ENCODE measurements at places on chromosomes 1 and 21.

DNA sequence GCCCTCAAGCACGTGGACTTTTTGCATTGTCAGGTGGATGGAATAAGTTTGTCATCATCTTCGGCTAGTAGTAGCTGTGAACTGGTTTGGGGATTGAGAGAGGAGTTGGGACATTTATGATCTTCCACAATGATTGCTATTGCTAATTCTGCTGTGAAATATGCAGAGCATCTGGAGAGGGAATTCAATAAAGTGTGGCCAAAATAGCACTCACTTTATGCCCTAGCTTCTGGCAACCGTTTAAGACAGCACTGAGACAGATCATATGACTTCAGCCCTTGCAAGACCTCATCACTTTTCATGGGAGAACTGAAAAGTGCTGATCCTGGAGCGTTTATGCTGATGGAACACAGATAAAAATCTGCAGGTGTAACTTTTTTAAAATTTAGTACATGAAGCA lies 360.8 kb downstream of the GPATCH2 start:
- DNase-seq: no peak

DNA sequence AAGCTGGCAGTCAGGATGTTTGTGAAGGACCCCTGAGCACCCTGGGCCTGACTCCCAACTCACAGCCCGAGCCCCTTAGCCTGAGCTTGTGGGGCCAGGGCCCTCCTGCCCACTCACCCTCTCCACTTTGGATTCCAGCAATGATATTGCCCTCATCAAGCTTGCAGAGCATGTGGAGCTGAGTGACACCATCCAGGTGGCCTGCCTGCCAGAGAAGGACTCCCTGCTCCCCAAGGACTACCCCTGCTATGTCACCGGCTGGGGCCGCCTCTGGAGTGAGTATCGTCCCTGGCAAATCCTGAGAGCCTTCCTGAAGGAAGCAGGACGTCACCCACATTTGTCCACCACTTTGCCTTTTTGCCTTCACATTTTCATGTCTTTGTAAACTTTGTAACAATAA lies 5.0 kb downstream of the CTRC start:
- DNase-seq: no peak

DNA sequence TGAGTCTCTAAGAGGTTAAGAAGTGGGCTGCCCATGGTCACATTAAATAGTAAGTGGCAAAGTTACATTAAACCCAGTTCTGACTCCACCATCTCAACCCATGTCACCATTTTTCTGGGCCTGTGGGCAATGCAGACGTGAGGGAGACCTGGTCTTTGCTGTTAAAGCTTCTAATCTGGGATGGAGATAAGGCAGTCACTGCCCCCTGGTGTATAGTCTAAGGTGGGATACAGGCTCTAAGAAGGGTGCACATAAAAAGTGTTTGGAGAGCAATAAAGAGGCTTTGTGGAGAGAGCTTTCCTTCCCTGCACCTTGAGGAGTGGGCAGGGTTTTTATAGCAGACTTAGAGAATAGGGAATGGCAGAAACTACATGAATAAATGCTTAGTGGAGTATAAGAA lies 141.3 kb downstream of the ROR1 start:
- DNase-seq: no peak

DNA sequence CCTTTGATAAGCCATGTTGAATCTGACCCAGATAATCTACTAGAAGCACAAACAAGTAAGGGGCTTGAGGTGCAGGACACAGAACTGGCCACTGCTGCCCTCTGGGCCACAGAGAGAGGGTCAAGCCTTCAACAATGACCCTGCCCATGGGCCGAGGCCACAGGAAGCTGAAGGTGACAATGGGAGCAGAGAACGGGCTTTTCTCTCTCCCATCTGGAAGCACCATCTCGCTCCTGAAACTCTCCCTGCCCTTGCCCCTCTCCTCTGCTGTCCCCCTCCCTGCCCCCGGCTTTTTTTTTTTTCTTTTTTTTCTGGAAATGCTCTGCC lies 133.1 kb upstream of the DUSP10 start:
- DNase-seq: no peak

GRCh38 chr1:226881515-226882185 lies 11.2 kb downstream of the PSEN2 start:
- no peak for DNase-seq

- no peak for DNase-seq
These were observed 2.5 kb downstream of the LIN9 start for GRCh38 chr1:226306425-226306824.

GRCh38 chr21:25961042-25961441 lies 209.5 kb downstream of the APP start:
- no peak for DNase-seq

DNA sequence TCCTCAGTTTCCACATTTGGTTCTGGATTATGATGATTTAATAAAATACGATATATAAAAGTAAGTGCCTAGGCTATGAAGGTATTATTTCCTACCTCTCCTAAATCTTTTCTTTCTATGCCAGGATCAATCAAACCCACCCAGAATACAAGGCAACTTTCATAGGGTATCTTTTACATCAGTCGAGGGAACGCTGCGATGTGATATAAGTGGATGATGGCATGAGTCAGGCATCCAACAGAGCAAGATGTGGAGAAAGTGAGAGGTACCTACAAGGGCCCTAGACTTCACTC lies 781 bp downstream of the TTLL7 start:
- no peak for DNase-seq

DNA sequence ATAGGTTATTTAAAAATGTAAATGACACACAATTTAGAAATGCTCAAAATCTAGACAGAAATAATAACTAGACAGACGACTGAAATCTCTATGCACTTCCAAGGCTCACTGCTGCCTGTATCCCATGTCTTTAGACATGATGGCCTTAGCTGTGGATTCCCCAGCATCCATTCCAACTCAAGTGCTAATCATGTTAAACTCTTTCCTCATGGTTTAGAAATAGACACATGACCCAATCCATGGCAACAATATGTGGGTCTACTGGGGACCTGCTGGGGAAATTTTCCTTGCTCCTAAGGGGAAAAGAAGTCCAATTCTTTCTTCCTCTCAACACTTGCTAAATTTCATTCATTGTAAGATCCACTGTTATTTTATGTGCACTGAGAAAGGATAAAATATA lies 188.5 kb downstream of the SLC45A1 start:
- no peak for DNase-seq

DNA sequence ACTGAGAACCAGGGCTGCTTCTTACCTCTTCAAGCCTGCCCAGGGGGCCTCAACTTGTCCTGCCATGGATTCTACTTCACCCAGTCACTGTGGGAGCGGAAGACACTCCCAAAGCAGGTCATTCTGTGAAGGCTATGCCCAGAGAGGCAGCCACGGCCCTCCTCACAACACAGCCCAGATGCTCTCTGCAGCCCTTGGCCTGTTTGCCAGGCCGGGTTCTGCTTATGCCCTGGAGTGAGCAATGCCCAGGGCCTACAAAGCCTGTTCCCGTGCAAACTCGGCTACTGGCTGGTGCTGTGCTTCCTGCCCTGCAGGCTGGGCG lies 33.8 kb upstream of the SLC30A1 start:
- no peak for DNase-seq

GRCh38 chr1:51526248-51526647 lies 7.2 kb upstream of the EPS15 start:
- DNase-seq: no peak

- no peak for DNase-seq
These were observed 24.3 kb downstream of the SUCO start for GRCh38 chr1:172557270-172557669.

DNA sequence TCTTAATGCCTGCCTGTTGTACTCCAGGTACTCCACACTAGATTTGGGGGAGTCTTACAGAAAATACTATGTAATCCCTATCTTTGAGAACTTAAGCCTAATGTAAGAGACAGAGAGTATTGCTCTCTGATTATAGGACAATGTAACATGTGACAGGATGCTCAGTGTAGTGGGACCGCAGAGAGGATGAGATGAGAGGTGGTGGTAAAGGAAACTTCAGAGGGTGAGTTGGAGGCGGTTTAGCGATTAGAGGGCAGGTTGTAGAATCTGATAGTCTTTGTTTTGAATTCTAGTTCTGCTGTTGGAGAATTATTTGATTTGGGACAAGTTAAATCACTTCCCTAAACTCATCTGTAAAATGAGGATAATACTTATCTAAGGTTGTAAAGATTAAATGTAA lies 5.4 kb downstream of the SOAT1 start:
- DNase-seq: no peak

DNA sequence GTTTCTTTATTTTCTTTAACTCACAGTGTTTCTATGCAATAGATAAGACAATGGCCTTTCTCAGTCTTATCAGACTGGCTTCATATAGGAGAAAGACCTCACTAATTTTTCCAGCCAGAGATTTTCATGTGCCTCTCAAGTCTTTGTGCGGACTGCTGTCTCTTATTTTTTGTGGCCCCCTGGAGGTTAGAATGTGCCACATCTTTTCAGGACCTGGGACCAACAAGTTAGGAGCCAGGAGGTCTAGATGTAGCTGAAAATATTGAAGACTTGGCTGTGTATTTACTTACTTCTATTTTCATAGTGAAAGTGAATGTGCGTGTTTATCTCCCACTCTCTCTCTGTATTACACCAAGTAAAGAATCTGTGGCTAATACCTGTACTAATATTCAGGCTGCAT lies 42.1 kb upstream of the CFHR3 start:
- DNase-seq: no peak

- peak; percentile 62 for DNase-seq
These were observed 24.8 kb downstream of the LEMD1 start for GRCh38 chr1:205396967-205397616.

GRCh38 chr1:226125831-226126230 lies 60.7 kb downstream of the ACBD3 start:
- no peak for DNase-seq

- DNase-seq: no peak
These were observed 28.1 kb downstream of the PDE9A start for GRCh38 chr21:42681296-42682206.

DNA sequence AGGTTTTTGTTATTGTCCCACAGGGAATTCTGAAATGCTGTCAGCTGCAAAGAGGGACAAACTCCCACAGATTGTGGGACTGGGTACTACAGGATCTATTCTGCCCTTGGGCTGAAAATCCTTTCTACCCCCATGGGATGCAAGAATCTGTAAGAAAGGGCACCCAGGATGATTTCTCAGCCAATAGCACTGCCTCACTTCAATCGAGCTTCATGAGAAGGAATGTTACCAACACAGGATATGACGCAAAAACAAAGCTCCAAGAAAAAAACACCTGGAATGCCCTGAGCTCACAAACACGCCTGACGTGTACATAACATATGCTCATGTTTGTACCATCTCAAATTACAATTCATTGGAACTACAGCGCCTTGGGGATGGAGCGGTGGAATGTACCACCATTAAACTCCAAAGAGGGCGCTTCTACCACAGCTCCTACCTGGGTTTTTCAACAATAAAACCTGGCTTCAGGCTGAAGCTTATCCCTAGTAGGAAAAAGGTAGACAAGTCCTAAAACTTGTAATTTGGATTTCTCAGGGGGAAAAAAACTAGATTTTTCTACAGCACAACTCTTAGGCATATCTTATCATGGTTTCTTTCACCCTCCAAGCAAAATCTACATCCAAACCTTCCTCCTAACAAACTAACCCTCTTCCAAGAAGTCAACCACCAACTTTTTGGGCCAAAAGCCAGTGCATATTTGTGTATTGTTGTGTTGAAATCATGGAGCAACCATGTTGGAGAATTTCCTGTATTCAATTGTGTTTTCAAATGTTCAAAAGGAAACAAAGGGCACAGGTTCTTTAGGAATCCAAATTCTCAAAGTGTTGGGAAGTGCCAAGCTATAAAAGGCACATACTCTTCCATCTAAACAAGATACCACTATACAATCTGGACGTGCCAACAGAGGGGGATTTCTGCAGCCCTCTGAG lies 78.9 kb downstream of the TGFBR3 start:
- DNase-seq: no peak

DNA sequence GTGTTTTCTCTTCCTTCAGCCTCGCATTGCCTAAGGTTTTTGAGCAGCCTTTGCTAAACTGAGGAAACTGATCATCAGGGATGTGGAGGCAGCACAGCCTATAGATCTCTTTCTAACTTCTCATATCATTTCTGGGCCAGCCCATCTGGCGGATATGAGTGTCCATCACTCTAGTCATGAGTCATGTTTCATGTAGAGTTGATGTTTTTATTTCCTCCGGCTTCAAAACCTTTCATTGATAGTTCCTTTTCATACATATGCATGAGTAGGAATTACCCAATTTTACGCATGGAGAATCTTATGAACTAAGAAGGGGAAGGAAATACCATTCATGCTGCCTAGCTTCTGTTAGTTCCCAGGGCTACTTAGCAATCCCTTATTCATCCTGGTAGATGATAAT lies 66.3 kb downstream of the SPATA46 start:
- DNase-seq: no peak

DNA sequence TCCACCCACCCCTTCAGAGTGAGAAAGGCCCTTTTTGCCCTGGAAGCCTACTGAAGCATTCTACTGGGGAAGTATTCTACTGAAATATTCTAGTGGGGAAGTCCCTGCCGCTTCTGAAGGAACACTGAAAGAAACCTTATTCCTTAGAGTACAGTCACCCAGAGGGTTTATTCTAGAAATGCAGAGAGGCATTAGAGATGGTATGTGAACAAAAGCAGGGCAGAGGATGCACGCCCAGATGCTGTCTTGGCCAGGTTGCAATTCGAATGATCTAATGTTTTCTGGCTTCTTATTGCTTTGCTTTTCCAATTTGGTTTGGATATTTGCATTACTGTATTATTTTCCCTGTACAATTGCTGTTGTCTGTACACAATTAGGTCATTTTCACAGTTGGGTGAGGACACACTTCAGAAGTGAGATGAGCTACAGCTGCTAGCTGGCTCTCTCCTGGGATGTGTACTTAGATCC lies 37.1 kb downstream of the CCN1 start:
- no peak for DNase-seq

- DNase-seq: no peak
These were observed 20.8 kb upstream of the PTPRF start for GRCh38 chr1:43509740-43510375.

DNA sequence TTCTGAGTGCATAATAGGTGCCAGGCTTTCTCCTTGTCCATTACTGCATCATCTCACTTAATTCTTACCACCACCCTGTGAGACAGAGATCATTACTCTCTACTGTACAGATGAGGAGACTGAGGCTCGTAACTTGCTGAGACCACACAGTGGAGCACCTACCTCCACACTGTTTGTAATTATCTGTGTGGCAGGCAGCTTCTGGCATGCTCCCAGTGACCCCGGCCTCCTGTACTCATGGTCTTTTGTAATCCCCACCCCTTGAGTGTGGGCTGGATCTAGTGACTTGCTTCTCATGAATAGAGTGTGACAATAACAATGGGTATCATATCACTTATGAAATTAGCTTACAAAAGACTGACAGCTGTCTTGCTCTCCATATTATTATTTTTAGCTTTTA lies 407.3 kb downstream of the MATN1 start:
- no peak for DNase-seq

- no peak for DNase-seq
These were observed 8.5 kb upstream of the USP1 start for GRCh38 chr1:62428351-62428750.

- no peak for DNase-seq
These were observed 19.0 kb downstream of the FOXO6 start for GRCh38 chr1:41380195-41380594.

DNA sequence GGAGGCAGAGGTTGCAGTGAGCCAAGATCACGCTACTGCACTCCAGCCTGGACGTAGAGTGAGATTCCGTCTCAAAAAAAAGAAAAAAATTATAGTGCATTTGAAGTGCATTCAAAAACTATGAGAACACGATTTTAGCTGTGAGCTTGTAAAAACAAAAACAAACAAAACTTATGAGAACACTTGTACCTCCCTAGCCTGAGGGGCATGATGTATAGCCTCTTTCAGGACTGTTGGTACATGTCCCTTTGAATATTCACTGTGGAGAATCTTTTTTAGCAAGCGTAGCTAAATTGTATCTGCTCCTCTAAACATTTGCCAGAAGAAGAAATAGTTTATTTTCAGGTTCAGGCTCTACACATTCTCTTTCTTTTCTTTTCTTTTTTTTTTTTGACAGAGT lies 9.5 kb upstream of the DEGS1 start:
- DNase-seq: no peak
